ENCODE measurements at places on chromosomes 3 and 15. TPM values are rescaled to one million over a fixed set of nuclear protein-coding genes. Genes with fewer than 3 reads are reported as not detected.

Gene CISH
- 2.9 TPM for total RNA-seq

Gene LDHAL6B
- not detected for total RNA-seq

Gene MIX23
- total RNA-seq: 85.2 TPM

Gene POLQ
- total RNA-seq: 15.4 TPM

Gene CSPG4
- 0.20 TPM for total RNA-seq

Gene CCDC51
- total RNA-seq: 48.9 TPM

Gene FHIT
- total RNA-seq: 8.3 TPM

Gene NOX5
- total RNA-seq: not detected

Gene SLC30A4
- total RNA-seq: 1.2 TPM

Gene GRIP2
- total RNA-seq: 4.5 TPM

Gene DNASE1L3
- not detected for total RNA-seq

Gene SKOR1
- total RNA-seq: not detected

Gene GCNT3
- 1.9 TPM for total RNA-seq

Gene DAPK2
- 1.4 TPM for total RNA-seq

Gene C3orf52
- 64.5 TPM for total RNA-seq

Gene NR2F2
- total RNA-seq: 134 TPM

Gene CYP8B1
- not detected for total RNA-seq

Gene TMEM45A
- 5.6 TPM for total RNA-seq

Gene CPOX
- 25.0 TPM for total RNA-seq

Gene RNU6-1
- not detected for total RNA-seq

Gene ZMAT3
- total RNA-seq: 8.8 TPM

Gene IL5RA
- total RNA-seq: 0.23 TPM

Gene OR5K2
- not detected for total RNA-seq

Gene EPHA6
- total RNA-seq: 2.9 TPM

Gene GRAMD2A
- total RNA-seq: 1.2 TPM

Gene WDR93
- total RNA-seq: 0.16 TPM

Gene CPLX3
- total RNA-seq: not detected

Gene CCDC33
- total RNA-seq: not detected

Gene GMNC
- total RNA-seq: not detected

Gene ENTPD3
- not detected for total RNA-seq

Gene NUP210
- 58.5 TPM for total RNA-seq

Gene B2M
- total RNA-seq: 273 TPM

Gene MAPK6
- 68.2 TPM for total RNA-seq

Gene CIAO2A
- 63.7 TPM for total RNA-seq

Gene GPR27
- total RNA-seq: 0.39 TPM

Gene RHOV
- 3.2 TPM for total RNA-seq

Gene ONECUT1
- total RNA-seq: 0.53 TPM

Gene GLDN
- 0.82 TPM for total RNA-seq

Gene FAM107A
- not detected for total RNA-seq

Gene ADPRH
- 2.8 TPM for total RNA-seq
